HepG2 (cell line): ENCODE measurements at places on chromosomes 3 and 15. TPM values are rescaled to one million over a fixed set of nuclear protein-coding genes. Genes with fewer than 3 reads are reported as not detected.

DNA sequence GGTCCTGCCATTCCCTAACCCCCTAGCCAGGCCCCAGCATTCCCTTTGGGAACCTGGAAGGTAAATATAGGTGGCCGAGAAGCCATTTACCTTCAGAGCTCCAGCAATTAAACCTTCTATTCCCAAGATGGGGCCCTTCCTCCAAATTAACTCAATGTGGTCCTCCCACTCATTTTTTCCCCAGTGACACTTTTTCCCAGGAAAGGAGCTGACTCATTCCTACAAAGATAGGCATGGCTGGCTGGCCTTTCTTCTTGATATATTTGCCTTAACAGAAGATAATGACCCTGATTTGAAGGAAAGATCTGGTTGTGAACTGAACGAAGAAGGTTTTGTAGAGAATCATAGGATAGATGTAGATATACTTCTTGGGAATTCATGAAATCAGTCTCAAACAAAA lies 279.0 kb upstream of the VEPH1 start:
- no peak for DNase-seq

DNA sequence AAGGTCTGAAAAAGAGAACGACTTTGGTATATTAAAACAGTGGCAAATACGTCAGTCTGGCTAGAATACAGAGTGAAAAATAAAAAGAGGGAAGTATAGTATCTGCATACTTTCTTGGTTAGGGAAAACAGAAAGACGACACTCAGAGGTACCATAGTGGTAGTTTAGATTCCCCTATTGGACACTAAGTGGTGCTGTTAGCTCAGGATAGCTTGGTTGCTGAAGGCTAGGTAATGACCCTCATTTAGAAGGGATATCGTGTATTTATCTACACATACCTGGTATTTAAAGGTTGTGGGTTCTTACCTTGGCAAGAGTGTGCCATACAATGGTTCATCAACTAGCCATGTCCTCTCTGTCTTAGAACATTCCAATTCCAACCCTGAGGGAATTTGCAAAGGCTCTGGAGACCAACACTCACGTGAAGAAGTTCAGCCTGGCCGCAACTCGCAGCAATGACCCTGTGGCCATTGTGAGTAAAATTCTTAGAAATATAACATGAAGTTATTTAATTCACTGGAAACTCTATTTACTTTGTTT lies 31.0 kb downstream of the TMOD2 start:
- DNase-seq, result no peak

The ISLR2 gene
- not detected in 2 replicates for total RNA-seq

GRCh38 chr3:69122403-69122802 lies at the start of gene LMOD3:
LMOD3 (minus strand) TSS chr3:69122595; CDS start chr3:69122386, 209 bp downstream.
- no peak for DNase-seq

The MYLK gene
- total RNA-seq, result 22.1 and 34.9 TPM in 2 replicates

GRCh38 chr15:97933589-97933988 lies 26.9 kb upstream of the ARRDC4 start:
- no peak for DNase-seq

The FOXB1 gene
- total RNA-seq, result not detected in 2 replicates

- DNase-seq, result no peak
Observed at GRCh38 chr3:2579206-2579605, 480.5 kb downstream of the CNTN4 start.

GRCh38 chr3:58965865-58966264 lies 84.0 kb downstream of the CFAP20DC start:
- DNase-seq, result no peak

GRCh38 chr3:133388696-133389395 lies 11.0 kb upstream of the BFSP2 start:
- no peak for DNase-seq

GRCh38 chr3:186966406-186966805 lies 36.1 kb downstream of the ST6GAL1 start:
- no peak for DNase-seq

DNA sequence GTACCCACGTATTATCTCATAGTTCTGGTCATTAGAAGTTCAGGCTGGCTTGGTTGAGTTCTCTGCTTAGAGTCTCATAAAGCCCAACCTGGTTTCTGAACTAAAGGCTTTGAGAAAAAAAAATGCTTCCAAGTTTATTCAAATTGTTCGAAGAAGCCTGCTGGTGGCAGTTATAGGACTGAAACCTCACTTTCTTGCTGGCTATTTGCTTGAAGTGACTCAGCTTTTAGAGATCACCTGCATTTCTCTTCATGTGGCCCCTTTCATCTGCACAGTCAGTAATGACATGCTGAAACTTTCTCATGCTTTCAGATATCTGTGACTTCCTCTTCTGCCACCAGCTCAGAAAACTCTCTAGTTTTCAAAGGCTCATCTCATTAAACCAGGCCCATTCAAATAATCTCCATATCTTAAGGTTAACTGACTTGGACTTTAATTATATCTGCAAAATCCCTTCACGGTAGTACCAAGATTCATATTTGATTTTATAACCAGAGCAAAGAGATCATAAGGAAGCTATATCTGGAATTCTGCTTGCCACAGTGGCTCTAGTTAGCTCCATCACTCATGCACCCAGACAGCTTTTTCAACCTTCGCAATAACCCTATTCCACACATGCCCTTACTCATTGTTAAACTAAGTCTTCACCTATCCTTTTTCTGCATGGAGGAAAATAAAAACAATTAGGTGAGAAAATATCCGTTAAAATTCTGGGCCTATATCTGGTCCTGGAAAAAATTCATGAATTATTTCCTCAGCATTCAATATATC lies 433.8 kb upstream of the CBLB start:
- DNase-seq, result no peak

DNA sequence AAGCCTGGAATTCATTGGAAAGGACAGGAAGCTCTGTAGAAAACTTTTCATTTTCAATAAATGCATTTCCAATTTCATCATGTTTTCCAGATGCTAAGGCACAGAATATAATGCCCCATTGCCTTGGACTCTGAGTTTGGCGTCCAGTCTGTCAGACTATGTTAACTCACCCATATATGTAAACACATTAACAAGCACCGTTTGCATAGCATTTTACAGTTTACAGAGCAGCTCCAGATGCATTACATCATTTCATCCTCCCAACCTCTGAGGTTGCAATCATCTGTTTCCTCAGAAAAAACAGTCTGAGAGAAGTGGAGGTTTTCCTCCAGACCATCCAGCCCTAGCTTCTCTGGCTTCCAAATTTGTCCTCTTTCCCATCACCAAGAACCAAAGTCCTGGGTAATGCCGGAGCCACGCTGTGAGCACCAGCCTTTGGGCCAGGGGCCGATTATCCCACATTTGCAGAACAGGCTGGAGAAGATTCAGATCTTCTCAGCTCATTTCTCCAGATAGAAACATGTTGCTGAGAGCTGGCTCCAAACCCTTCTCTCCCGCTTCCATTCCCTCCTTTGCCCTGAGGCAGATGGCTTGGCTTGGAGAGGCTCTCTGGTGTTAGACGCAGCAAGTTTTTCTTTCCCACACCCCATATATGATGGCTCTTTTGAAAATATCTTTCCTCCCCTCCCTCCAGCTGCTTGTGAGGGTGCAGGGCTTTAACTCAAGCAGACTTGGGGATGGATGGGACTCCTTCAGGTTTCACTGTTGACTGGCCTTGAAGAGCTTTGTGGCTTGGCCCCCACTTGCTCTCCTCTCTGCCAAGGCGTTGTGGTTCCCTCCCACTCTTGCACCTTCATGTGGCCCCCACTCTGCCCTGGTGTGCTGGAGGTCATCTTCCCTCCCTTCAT lies 26.0 kb downstream of the CYP19A1 start:
- peak; percentile 89 for DNase-seq

DNA sequence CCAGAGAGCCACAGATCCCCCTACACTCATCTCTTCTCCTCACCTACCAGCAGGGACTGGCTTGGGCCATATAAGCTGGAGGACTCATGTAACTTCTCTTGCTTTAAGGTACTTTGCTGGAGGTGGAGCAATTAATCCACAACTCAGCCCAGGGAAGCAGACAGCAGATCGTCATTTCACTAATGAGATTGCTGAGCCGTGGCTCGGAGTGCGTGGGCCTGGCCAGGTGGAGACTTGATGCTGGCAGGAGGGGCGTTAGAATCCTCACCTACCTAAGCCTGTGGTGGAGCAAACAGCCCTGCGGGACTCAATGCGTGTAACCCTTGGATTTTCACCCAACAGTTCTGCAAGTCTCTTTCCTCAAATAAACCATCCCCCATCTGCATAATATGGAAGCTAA lies 253.2 kb downstream of the RORA start:
- no peak for DNase-seq

The AGBL1 gene
- total RNA-seq, result not detected in 2 replicates

DNA sequence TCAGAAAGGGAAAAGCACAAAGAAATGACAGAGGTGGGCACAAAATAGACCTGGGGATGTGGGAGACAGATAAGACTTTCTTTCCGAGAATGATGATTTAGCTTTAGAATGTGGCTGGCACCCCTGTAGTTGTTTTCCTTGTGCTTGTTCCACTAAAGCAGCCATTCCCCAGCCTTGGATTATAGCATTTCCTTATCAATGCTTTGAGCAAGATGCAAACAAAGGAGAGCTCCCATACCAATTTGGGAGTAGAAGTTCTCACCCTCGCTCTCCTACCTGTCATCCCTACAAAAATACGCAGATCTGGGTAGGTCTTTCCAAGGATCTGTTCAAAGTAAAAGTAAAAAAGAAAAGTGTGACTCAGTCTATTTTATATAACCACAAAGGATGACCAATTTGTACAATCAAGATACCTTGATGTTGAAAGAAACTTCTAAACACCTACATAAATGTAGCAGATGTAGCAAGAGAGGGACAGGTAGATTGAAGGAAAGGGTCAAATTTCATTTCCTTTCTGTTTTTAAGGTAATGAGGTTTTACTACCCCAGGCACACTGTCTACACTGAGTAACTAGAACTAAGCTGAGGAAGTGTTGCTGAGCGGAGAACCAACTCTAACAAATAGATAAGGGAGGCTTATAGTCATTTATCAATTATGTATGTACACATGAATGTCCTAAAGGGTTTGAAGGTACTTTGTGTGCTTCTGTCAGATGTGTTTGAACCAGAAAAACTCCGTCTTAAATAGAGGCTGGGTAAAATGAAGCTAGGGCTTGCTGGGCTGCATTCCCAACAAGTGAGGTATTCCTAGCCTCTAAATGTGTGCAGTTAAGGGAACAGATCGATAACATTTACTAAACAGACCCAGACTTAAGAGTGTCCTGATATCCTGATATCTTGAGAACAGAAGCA lies 91.1 kb upstream of the LRRN1 start:
- no peak for DNase-seq

GRCh38 chr15:29382862-29383261 lies 113.2 kb upstream of the NSMCE3 start:
- no peak for DNase-seq

DNA sequence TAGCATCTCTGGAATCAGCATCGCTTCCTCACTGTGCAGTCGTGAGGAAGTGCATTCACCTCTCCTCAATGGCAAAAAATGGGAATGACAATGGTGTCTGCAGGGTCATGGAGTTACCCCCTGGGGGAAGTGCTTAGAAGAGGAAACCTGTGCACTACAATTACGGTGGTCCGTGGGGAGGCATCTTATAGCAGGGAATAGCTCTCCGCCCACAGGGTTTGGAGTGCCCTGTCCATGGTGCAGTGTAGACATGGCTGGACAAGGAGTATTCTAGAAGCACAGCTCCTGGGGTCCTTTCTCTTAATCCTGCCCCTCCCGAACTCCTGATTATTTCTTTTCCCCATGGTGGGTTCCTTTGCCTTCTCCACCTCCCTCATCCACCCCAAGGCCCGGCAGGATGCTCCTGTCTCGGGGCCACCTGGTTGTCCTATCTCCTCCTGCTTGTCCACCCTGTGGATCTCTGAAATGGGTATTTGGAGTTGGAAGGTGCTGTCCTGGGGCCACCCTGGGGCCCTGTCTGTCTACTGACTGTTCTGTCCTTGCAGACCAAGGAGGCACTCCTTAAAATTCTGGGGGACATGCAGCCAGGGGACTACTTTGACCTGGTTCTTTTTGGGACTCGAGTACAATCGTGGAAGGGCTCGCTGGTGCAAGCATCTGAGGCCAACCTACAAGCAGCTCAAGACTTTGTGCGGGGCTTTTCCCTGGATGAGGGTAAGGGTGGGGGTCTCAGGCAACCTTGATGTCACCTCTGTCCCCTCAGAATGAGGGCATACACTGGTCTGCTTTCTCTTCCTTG lies 5.2 kb downstream of the ITIH1 start:
- DNase-seq, result no peak

DNA sequence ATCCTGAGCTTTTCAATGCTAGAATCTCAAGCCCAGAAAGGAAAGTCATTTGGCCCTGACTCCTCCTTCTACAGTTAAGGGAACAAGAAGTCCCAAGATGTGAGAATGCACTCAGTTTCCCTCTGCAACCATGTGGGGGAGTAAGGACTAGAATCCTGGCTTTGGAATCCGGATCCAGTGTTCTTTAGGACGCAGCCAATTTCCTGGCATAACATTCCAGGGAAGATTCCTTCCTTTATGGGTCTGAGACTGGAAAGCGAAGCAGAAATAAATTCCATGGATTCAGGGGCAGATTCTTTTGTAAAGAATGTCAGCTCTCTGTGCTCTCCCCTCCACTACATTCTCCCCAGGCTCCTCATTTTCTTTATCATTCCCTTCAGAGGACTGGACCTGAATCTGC lies 151.8 kb upstream of the SOX14 start:
- DNase-seq, result no peak

The ONECUT1 gene
- total RNA-seq, result 9.1 and 9.3 TPM in 2 replicates

DNA sequence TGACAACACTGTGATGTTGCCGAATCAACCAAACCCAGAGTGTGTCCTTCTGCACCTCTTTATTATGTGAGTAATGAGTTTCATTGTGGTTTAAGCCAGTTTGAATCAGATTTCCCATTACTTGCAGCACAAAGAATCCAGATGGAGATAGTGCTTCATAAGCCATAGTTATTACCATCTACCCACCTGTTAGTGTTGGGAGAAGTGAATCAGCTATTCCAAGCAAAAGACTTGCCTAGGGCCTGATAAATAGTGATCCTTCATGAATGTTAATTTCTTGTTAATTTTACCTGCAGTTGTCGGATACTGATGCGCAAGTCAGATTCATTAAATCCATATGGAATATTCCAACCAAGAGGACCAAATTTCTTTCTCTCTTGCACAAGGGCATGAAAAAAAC lies 21.7 kb upstream of the ASB14 start:
- no peak for DNase-seq

- no peak for DNase-seq
Observed at GRCh38 chr3:178802993-178803693, 266.9 kb downstream of the KCNMB2 start.
